HT-29 (cell line): ENCODE measurements at places on chromosomes 2 and 18.

DNA sequence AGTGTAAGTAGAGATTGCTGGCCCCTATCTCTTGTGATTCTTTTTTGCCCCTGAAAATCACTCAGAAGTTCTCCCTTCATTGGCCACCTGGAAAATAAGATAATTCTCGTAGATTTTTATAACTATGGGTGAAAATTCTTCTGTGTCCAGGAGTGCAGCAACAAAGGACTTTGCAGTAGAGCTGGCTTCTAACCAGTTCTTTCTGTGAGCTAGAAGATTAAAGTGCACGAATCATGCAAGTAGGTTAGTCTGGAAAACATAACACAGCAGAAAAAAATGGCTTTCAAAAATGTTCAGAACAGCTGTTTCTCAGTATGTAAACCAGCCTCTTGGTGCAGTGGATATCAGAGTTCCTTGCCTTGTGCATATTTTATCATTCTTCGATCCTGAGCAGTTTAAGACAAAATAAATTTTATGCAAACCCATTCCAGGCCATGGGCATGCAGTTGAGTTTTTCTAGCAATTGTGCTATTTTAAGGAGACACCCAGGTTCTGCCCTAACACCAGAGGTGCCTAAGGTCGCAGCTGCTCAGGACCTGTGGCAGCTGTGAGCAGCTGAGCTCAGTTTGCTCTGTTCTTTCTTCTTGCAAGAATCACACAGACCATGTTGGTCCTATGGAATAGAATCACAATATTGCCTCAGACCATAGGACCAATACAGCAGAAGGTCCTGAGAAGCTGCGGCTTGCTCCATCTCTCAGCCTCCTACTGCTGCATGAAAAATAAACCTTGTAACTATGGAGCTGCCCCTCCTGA lies 80.9 kb upstream of the BCL2L11 start:
- no peak for DNase-seq

- no peak for DNase-seq
Measured at GRCh38 chr2:204967199-204967960, 422.1 kb downstream of the PARD3B start.

DNA sequence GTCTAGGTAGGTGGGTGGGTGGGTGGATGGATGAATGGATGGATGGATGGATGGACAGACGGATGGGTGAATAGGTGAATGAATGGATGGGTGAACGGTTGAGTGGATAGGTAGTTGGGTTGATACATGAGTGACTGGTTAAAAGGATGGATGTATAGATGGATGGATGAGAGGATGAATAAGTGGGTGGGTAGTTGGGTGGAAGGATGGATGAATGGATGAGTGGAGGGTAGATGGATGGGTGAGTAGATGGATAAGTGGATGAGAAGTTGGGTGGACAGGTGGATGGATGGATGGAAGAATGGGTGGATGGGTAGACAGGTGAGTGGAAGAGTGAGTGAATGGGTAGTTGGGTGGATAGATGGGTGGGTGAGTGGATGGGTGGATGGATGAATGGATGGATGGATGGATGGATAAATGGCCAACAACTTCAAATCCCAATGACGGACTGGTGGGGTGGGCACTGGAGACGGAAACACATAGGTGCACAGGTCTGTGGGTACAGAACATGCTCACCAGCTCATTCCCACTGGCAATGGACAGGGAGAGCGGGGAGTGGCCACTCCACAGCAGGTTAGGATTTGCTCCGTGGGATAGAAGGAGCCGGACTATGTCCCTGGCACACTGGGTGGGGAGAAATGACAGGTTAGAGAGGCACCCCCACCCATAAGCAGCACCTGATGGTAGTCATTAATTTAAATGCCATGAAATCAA lies 48.8 kb downstream of the ANKMY1 start:
- DNase-seq: no peak

- no peak for DNase-seq
Measured at GRCh38 chr2:236536727-236537398, 32.8 kb upstream of the ACKR3 start.

DNA sequence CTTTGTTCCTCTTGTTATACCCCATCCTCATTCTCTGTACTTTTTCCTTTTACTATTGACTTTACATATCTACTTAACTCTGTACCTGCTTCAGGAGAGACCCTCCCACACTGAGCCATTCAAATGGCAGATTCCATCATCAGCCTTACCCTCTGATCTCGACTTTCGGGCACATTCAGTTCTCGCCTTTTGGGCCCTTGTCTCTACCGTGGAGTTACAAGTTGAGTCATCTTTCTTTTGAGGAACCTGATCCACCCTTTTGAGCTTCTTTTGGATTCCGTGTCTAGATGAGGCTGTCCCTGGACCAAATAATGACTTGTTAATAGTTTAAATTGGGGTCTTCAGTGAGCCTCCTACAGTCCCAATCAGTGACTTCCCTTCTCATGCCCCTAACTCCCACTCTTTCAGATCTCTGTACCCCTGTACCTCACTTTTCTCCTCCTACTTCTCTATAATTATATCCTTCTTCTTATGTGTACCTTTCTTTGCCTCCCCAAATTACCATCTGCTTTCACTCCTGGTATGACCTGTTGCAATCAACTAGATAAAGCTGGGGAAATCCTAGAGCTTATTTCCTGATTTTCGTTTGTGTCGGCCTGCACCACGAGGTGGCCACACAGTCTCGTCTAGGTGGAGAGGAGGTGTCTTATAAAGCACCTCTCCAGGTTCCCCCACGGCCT lies 17.2 kb downstream of the SP110 start:
- DNase-seq: no peak

GRCh38 chr18:76507830-76508385 lies 12.9 kb upstream of the ZNF516 start:
- no peak for DNase-seq

GRCh38 chr2:64967601-64968000 lies 21.6 kb upstream of the SLC1A4 start:
- no peak for DNase-seq

GRCh38 chr2:71596011-71596410 lies 142.7 kb downstream of the DYSF start:
- DNase-seq: no peak

DNA sequence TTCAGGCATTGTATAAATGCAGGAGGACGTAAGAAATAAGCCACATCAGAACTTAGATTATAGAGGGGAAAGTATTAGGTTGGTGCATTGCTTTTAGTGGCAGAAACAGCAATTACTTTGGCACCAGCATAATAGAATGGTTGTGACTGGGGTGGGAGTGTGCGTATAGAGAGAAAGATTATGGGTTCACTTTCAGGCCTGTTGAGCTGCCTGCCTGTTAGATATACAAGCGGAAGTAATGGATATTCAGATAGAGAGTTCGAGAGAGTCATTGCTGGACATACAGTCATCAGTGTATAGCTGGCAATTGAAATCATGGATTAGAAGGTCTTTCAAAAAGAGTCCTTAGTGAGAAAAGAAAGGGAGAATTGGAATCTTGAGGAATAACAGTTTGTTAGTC lies 139.2 kb upstream of the MYO3B start:
- no peak for DNase-seq

- DNase-seq: no peak
Measured at GRCh38 chr2:14706201-14706600, 73.7 kb downstream of the LRATD1 start.

DNA sequence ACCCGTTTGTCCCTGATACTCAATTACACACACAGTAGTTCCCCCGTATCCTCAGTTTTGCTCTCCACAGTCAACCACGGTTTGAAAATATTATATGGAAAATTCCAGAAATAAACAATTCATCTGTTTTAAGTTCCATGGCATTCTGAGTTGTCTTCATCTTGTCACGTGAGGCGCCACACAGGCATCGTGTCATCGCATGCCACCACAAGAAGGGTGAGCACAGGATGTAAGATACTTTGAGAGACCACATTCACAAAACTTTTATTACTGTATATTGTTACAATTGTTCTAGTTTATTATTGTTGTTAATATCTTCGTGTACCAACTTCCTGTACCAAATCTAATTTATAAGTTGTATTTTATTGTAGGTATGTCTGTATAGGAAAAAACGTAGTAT lies 17.7 kb downstream of the ADNP2 start:
- no peak for DNase-seq

DNA sequence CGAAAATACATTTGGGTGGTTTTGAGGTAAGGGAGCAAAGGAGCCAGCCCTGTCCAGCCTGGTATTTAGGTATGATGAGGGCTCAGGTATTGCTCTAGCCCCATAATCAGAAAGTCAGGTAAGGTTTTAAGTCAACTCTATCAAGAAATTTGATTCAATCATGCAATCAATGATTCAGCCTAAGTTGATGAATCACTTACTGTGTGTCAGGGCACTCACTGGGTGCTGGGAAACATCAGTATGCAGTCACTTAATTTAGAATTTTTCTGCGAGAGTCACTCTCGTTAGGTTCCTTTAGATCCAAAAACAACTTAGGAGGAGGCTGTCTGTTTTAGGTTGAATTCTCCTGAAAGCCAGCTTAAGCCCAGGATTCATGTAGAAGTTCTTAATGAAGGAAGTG lies 17.7 kb upstream of the SERPINB2 start:
- DNase-seq: no peak

- DNase-seq: no peak
Measured at GRCh38 chr2:58045580-58046334, 849 bp upstream of the VRK2 start.

- DNase-seq: no peak
Measured at GRCh38 chr2:162017233-162017632, 56.8 kb downstream of the DPP4 start.

DNA sequence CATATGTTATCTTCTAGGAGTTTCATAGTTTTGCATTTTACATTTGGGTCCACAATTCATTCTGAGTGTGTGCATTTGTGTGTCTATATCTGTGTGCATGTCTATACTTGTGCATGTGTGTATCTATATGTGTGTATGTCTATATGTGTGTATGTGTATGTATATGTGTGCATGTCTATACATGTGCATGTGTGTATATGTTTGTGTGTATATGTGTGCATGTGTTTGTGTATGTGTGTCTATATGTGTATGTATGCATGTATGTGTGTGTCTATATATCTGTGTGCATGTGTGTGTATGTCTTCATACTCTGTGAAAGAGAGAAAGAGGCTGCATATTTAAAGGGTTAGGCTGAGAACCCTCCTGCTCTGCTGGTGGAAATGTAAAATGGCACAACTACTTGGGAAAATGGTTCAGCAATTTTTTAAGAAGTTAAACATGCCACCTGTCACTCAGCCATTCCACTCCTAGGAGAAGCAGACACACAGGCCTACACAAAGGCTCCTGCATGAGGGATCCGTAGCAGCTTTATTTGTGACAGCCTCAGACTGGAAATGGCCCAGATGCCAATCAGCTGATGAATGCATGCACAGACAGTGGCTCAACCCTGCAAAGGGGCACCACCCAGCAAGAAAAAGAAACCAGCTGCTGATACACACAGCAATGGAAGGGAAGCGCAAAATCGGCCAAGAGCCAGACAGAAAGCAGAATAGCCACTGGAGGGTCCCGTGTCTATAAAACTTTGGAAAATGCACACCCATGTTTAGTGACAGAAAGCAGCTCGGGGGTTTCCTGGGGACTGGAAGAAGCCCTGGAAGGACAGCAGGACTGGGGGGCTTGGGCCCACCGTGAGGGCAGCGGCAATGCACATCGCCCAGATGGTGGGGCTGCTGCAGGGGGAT lies 146.8 kb downstream of the SEPTIN10 start:
- DNase-seq: no peak

- no peak for DNase-seq
Measured at GRCh38 chr2:128538396-128538795, 219.7 kb upstream of the HS6ST1 start.

- peak; percentile 55 for DNase-seq
Measured at GRCh38 chr2:96267159-96267971, 1.3 kb downstream of the CIAO1 start.

- DNase-seq: no peak
Measured at GRCh38 chr18:13409997-13410396, 191.4 kb downstream of the LDLRAD4 start.

DNA sequence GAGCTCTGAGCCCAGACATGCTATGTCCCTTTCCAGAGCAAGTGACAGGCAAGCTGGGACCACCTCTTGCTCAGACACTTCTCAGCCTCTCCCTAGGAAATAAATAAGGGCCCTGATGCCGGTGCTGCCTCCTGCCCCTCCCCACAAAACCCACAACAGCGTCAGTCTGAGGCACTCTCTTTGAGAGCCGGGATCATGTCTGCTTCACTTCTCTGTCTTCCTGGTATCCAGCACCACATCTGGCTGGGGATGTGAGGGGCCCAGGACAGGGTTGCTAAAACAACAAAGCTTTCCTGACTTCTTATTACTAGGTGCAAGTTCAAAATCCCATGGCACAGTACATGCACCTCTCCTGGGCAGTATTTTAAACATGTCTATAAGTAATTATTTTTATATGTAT lies 103.9 kb upstream of the GLI2 start:
- DNase-seq: no peak

DNA sequence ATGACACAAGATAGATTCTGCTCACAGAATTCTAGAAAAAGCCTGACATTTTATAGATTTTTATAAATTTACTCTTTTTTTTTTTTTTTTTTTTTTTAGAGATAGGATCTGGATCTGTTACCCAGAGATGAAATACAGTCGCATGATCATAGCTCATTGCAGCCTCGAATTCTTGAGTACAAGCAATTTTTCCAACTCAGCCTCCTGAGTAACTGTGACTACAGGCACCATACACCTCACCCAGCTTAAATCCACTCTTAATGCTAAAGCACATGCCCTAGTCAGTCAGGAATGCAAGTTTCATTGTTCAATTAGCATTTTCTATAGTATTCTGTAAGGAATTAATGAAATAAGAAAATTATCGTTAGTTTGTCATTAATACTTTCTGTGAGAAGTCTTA lies 32.1 kb upstream of the WDR75 start:
- no peak for DNase-seq

GRCh38 chr18:10563886-10564285 lies 38.1 kb downstream of the NAPG start:
- DNase-seq: no peak

DNA sequence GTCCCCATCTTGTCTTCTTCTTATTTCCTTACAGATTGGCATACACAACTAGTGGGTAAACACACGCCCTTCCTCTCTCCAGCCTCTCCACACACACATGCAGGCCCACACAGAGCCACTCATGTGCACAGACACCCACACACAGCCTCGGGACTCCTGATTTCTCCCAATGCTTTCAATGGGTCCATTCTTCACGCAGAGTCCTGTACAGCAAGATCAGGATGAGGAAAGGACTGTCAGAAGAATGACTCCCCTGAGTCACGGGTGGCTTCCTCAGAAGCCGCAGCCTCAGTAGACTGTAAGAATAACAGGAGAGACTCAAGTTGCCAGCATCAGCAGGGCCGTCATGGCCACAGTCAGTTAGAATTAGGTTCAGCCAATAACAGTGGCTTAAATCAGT lies 109.1 kb upstream of the GLI2 start:
- no peak for DNase-seq
